ENCODE measurements at places on chromosomes 2 and 18. TPM values are rescaled to one million over a fixed set of nuclear protein-coding genes. Genes with fewer than 3 reads are reported as not detected.

The CD28 gene
- not detected for total RNA-seq

DNA sequence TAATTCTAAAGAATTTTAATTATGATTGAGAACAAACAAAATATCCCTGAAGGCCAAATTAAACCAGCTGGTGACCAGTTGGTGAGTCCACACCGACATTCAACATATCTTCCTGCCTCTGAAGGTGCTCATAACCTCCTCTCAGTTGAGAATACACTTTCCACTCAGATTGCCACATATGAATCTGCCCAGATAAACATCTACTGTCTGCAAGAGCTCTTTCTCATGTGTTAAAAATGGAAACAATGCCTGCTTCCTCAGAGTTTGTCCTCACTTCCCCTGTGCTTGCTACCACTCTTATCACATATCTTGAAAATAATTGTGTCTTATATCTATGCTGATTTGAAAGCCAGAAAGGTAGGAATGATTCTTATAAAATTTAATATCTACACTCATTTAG is 177.7 kb upstream of the GULP1 start:
- no peak for DNase-seq

DNA sequence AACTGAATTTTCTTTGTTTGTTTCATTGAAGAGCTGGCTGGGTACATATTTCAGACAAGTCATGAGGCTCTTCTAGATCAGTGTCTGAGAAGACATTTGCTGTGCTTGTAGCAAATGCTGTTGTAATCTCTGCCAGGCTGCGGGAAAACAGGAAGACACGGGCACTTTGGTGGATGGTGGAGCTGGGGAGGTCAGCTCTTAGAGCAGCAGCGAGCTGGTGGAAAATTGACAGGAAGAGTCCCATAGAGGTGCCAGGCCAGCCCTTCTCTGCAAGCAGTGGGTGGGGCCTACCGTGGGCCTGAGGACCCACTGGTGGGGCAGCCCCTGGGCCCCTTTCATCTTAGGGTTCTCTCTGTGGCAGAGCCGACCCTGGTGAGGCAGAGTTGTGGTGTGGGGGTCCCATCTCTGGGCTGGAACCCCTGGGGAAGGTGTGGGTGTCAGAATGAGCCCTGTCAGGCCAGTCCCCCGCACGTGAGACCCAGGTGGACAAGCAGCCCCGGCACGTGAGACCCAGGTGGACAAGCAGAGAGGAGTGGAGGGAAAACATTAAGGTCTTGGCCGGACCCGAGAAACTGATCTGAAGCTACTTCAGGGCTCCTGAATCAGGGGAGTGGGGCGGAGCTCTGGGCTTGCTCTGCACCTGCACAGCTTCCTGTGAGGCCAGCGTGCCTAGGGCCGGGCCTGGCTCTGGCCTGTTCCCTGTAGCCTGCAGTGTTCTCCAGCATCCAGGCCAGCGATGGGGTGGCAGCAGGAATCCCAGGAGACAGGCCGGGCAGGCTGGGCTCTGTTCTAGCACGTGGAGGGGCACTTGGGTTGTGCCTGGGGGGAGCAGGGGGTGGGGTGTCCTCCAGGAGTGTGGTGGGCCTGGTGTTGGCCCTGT is 273.5 kb upstream of the HDAC4 start:
- no peak for DNase-seq

GRCh38 chr2:49702740-49703139 is 548.4 kb upstream of the FSHR start:
- DNase-seq: no peak

The HES6 gene
- total RNA-seq: 19.6 TPM

DNA sequence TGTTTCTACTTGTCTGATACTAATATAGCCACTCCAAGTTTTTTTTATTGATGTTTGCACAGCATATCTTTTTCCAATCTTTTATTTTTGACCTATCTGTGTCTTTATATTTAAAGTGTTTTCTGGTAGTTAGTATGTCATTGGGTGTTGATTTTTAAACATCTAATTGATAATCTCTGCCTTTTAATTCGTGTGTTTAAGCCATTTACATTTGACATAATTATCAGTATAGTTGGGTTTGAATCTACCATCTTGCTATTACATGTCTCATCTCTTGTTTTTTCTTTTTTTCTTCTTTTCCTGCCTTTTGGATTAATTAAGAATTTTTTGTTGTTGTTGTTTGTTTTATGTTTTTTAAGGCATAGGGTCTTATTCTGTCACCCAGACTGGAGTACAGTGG is 44.2 kb downstream of the TAF1B start:
- no peak for DNase-seq
